ENCODE measurements at places on chromosomes 12 and 14.

DNA sequence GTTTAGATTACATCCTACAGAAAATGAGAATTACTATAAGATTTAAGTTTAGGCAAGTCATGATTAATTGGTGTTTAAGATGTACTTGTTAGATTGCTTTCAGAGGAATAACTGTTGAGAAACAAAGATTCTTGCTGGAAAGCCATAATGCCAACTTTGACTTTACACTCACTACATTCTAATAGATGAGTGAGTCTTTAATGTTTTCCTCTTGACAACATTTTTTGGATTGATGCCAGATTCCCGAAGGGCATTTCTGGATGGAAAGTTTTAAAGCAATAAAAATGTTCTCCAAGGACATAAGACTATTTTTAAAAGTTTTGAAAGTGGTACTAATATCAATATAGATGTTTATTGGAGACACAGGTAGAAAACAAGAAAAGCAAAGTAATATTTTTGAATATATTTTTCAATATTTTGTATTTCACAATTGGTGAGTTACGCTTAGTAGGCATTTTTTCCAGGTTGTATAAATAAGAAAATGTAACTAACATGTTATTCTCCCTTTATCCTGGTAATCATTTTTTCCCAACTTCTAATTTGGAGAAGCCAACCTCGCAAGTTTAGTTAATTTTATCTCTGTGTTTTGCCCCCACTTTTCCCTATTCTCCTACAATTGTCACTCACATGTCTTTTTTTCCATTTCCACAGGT, 307.3 kb downstream of the CEP128 start:
- DNase-seq: no peak

DNA sequence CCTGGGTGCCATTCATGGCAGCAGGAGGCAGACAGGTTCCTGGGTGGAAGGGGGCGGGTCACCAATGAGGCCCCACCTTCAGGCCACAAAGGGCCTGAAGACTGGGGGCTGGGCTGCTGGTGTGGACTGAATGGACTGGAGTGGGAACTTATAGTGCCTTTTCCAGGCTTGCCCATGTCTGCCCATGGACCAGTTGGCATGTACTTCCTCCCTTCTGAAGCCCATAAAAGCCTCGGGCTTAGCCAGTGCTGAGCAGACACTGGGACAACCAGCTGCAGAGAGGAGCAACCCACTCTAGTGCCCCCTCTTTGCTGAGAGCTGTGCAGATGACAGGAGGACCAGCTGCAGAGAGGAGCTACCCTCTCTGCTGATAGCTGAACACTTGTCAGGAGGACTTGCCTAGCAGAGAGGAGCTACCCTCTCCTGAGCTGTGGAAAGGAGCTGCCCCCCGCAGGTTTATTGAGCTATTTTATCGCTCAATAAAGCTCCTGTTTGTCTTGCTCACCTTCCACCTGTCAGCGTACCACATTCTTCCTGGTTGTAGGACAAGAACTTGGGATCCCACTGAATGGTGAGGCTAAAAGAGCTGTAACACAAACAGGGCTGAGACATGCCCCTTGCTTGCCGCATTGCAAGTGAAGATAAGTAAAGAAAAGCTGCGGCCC, 34.0 kb downstream of the APAF1 start:
- DNase-seq: no peak

- DNase-seq: no peak
These were observed 5.0 kb downstream of the CACNB3 start for GRCh38 chr12:48823281-48823680.

DNA sequence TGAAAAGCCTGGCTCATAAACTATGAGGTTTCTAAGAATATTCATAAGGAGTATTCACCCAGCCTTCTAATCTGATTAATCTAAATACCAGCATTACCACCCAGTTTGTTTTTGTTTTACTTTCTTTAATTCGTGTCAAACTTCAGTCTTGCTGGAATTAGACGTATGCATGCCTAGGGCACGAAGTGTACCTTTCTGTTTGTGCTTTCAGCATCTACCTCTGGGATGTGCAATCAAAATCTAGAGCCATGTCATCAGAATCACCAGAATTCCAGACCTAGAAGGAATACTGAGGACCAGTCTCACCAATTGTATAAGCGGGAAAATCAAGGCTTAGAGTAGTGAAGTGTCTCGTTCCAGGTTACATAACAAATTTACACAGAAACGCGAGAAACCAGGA, 57.3 kb downstream of the KITLG start:
- DNase-seq: no peak

GRCh38 chr12:52178984-52179383, 12.8 kb downstream of the KRT80 start:
- no peak for DNase-seq

DNA sequence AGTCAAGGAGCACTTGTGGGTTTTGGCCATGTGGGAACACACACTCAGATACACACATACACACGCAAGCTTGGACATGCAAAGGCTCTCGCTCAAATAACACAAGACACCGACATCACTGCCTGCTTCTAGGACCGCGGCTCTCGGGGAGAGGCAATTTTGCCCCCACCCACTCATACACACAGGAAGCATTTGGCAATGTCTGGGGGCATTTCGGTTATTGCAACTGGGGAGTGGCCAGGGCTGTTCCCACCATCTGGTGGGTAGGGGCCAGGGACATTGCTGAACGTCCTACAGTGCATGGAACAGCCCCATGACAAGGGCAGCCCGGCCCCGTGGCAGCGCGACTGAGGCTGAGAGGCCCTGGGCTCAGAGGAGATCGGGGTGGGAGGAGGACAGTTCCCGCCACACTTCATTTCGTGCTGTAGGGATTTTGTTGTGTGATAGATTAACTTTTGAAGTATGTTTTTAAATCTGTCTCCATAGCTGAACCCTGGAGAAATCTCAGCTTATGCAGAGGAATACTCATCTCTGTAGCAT, 35.6 kb downstream of the RIMBP2 start:
- DNase-seq: no peak

GRCh38 chr14:77067632-77068516, 30.2 kb upstream of the CIPC start:
- peak; percentile 57 for DNase-seq

GRCh38 chr14:61145034-61145902, 135.9 kb downstream of the TMEM30B start:
- no peak for DNase-seq

DNA sequence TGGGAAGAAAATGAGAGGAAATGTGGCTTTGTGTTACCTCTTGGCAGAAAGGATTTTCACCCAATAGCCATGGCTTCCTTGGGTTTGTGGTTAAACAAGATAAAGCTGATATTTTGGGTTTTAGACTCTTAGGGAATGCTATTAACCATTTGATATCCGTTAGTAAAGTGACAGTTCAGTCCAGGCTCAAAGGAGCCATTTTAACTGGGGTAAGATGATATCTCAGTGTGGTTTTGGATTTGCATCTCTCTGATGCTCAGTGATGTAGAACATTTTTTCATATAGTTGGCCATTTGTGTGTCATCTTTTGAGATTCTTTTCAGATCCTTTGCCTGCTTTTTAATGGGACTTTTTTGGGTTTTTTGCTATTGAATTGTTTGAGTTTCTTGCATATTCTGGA, 30.1 kb downstream of the IFT43 start:
- no peak for DNase-seq

DNA sequence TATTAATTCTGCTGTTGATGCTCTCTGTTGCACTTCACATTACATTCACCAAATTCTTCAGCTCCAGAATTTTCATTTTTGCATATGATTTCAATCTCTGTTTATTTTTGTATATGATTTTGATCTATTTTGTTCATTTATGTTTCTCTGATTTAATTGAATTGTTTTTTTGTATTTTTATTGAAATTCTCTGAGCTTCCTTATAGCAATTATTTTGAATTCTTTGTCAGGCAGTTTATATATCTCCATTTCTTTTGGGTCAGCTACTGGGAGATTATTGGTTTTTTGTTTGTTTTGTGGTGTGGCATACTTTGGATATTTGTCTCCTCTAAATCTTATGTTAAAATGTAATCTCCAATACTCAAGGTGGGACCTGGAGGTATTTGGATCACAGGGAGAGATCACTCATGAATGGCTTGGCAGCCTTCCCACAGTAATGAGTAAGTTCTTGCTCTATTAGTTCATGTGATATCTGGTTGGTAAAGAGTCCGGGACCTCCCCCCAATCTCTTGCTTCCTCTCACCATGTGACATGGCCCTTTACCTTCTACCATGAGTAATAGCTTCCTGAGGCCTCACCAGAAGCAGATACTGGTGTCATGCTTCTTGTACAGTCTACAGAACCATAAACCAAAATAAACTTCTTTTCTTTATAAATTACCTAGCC, 8.7 kb upstream of the TCL1A start:
- no peak for DNase-seq

DNA sequence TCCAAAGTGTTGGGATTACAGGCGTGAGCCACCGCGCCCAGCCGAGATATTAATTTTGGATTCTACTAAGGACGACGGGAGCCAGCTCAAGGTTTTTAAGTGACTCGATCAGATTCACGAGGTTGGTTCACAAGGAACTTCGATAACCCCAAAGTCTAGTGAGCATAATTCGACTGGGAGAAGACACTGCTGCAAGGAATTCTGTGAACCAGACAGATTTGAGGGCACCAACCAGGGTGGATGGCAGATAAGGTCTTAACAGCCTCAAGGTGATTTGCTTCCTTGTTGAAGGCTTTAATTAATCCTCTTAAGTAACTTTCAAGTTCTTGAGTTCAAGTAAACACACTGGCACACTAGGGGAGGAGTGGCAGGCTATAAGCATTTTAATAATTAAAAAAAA, 1.1 kb upstream of the KLHDC2 start:
- no peak for DNase-seq

- no peak for DNase-seq
These were observed 363.2 kb upstream of the DDHD1 start for GRCh38 chr14:53516261-53516774.

DNA sequence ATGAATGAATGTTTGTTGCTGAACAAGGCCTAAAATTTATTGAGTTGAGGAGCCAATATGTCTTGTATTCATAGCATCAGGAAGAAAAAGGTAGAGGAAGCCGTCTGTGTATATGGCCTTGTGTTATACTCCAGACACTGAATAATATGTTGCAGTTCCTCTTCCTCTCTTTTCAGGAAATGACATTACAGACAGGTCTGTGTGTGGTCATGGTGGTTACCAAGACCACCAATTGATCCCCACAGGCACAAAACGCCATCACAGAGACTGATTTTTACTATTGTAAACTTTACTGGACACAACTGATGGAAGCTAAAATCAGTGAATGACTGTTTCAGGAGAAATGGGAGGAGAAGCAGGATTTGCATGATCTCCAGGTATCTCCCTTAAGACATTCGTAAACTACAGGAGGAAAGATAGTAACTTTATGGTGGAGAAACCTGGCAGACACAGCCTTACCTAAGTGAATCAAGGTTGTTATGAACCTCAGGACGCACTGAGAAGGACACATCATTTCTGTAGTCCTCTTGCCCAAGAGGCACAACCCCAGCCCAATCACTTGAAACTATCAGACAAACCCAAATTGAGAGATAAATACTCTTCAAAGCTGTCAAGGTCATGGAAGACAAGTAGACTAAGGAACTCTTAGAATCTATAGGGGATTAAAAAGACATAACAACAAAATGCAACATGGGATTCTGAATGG, 334.1 kb upstream of the RGS6 start:
- DNase-seq: no peak

- no peak for DNase-seq
These were observed 696.9 kb upstream of the FBXO33 start for GRCh38 chr14:40129159-40129558.

DNA sequence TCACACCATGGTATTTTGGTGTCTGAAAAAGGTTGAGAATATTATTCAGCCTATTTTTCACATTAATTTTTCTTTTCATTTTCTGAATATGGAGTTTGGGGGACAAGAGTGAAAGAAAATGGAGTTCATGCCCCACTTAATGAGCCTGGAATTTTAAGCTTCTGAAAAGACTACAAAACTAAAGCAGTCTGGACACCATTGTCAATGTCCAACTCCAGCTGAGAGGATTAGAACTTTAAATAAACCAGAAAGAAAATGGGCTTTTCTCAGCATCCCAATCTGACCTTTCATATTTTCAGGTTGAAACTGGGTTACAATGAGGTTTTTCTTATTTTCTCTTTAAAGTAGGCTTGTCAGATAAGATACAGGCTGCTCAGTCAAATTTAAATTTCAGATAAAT, 207.7 kb downstream of the SLC6A15 start:
- DNase-seq: no peak

GRCh38 chr14:91390165-91390778, 27.3 kb downstream of the CCDC88C start:
- no peak for DNase-seq

GRCh38 chr12:43964033-43964432, 128.2 kb downstream of the TMEM117 start:
- DNase-seq: no peak

DNA sequence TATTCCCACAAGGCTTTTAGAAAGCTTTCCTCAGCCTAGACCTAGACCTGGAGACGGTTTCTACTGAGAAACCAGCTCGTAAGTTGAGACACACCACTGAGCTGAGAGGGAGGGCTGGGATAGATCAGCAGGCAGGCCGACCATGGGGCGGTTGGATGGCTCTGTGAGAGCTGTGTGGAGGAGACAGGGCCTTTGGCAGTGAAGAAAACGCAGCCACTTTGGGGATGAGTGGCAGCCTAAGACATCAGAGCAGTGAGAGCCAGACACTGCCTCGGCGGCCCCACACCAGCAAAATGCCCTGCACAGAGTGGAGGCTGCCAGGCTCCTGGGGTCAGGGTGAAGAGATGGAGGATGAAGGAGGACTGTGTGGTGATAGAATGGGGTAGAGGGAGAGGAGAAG, 46.0 kb downstream of the CACNA2D4 start:
- DNase-seq: no peak

DNA sequence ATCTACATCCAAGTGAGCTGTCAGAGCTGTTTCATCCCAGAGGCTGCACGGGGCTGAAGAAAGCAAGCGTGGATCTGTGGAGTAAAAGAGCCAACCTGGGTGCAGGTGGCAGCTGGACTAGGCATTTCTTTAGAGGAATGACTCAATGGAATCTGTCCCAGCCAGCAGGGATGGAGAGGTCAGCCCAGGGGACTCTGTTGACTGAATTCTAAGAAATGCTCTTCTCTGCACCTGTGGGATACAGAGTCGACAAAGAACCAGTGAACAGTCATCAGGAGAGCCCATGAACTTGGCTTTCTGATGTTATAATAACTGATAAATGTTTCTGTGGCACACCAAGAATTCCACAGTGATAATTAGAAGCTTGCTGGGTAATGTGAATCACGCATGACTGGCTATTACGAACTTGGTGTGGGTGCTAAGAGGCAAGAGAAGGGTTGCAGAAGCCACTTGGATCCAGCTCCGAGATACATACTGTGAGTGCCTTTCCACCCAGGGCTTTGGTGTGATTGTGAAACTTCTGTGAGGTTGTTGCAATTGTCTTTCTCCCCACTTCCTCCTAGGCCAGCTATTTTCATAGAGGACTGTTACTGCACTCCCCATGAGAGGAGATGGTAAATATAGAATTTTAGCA, 16.2 kb downstream of the PYGL start:
- no peak for DNase-seq

DNA sequence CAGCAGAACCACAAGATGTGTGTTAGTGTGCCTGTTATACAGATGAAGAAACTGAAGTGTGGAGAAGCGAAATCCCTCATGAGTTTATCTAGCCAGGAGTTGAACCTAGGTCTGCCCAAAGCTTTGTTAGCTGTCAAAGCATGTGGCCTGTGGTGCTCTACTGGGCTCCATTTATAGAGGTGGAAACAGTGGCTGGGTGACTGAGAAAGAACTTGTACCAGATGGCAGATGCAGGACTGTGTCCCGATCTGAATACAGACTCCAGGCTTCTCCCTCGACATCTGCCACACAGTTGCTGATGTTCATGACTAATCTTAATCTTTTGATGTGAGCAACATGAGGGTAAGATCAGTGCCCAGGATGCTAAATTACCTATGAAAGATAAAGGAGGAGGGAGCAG, 89.1 kb downstream of the C12orf75 start:
- DNase-seq: no peak

Measured in stimulated activated CD4-positive, alpha-beta T cell treated with anti-CD3 and anti-CD28 coated beads, TNF-alpha, amount 100 ng/mL, for 48 hours (primary cell).